ENCODE measurements at places on chromosomes 3 and 15.

DNA sequence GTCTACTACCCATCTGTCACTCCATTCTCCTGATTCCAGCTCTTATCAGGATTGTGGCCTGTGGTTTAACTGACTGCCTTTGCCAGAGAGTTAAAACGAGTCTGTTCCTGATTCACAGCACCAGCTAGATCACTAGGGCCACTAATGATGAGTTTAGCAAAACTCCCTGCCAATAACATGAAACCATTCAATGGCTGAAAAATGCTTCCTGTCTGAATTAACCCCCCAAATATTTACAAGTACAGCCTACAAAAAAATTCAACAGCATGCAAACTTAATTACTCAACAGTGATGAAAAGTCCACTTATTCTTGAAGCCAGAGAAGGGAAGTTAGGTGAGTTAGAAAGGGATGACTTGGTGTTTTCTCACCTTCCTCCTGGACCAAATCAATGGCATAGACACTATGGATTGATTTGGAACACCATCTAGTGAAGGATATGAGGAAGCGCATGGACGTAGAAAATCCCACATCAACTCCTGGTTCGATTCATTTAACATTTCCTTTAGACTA lies 141.4 kb downstream of the TGFBR2 start:
- peak; percentile 4 for DNase-seq

GRCh38 chr3:194184265-194184751 lies 48.4 kb downstream of the HES1 start:
- peak; percentile 74 for DNase-seq

GRCh38 chr3:107128946-107129345 lies 248.3 kb upstream of the CCDC54 start:
- no peak for DNase-seq

- DNase-seq: no peak
Observed at GRCh38 chr3:27049792-27050191, 319.4 kb downstream of the NEK10 start.

DNA sequence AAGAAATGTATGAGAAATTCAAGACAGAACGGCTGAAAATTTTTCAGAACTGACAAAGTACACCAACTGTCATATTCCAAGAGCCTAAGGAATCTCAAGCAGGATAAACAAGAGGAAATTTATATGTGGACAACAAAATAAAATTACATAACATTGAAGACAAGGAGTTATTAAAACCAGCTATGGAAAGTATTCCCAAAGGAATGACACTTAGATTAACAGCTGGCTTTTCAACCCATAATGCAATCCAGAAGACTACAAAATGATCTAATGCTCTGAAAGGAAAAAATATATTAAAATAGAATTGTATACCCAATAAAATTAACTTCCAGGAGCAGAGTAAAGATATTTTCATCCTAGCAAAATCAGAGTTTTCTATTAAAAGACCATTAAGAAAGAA lies 132.2 kb upstream of the BNIP2 start:
- no peak for DNase-seq

DNA sequence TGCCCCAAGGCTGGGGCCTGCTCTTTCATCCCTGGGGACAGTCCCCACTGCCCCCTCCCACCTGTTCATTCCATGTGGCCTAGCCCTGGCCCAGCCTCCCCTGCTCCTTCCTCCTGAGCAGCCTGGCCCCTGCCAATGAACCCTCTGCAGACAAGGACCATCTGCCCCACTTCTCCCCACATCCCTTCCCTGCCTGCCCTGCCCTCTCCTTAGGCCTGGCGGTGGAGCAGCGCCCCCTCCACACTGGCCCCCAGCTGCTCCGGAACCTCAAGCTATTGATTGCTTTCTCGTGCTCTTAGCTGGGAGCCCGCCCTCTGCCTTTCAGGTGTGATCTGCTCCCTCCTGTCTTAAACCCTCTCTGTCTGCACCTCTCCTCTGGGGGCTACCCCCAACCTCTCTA lies 8.0 kb downstream of the PLXNA1 start:
- DNase-seq: no peak

GRCh38 chr3:55691141-55691540 lies 204.0 kb upstream of the WNT5A start:
- DNase-seq: no peak

DNA sequence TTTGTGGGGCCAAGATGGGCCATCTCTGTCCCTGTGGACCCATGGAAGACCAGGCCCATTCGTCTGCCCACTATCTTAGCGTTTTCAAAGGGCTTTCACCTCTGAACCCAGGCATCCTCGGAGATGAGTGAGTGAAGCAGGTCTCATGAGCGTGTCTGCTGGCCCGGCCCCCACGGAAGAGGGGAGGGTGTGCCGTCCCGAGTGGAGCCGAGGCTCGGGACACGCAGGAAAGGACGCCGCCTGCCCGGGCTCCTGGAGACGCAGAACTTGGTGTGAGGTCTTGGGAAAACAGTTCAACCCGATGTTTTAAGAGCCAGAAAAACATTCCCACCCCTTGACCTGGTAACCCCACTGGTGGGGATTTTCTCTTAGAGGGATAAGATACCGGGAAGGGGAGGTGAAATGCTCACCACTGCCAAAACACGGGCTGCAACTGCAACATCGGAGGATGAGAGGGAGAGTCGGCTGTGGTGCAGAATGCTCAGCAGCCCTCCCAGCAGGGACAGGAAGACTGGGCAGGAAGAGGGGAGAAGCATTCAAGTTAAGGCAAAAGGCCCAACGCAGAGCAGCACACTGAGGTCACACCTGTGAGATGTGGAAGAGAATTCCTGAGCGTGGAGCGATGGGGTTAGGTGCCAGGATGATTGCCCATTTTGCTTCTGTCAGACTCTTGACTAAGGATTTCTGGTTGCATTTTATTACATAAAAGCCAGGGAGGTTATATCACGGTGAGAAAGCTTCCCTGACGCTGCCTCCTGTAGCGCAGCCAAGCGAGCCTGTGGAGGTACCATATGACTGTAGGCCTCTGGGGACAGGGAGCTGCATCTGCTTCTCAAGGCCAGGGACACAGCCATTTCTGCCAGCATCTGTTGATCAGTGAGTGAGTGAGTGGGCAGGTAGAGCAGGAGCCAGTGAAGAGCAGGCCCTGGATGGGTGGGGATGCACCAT lies 14.1 kb upstream of the STAB1 start:
- DNase-seq: no peak

DNA sequence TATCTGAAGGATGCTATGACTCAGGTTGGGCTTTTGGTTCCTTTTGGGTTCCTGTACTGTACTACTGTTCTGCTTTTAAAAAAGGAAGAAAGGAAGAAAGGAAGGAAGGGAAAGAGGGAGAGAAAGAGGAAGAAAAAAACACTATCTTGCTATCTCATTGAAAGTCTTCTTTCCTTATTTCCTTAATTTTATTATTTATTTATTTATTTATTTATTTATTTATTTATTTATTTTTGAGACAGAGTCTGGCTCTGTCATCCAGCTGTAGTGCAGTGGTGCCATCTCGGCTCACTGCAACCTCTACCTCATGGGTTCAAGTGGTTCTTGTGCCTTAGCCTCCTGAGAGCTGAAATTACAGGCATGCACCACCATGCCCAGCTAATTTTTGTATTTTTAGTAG lies 198.9 kb upstream of the SOX2 start:
- DNase-seq: no peak

GRCh38 chr15:58451826-58452225 lies 20.0 kb downstream of the LIPC start:
- DNase-seq: no peak

DNA sequence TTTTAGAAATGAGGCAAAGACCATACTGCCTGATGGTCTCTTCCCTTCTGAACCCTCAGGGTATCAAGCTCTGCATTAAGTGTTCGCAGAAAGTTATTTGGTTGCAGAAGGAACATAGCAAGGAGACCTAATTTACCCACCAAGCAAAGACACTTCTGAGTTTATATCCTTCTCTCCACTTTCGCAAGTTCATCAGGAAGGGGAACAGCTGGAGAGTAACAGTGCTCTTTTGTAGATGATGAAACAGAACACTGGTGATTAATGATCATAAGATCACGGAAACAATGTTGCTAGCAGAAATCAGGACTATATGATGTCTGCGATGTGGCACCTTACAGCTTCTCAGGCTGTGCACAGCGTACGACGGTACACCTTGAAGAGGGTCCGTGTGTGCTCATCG lies 62.1 kb downstream of the NCEH1 start:
- no peak for DNase-seq

DNA sequence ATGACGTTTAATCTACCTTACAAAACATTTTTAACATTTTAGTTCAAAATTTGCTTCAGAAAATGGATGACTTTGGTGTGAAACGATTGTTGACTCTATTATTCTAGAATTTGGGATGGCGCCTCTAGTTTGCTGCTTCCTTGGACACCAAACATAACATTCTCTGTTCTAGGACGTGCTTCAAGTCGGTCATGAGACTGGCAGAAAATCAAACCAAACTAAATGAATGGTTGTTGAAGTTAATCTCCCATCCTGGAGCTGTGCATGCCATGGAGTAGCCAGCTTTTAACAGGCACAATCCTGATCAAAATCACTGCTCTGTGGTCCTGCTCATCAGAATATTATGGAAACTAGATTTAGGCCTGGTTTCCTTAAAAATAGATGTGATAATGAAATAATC lies 9.6 kb upstream of the LRRFIP2 start:
- DNase-seq: no peak

DNA sequence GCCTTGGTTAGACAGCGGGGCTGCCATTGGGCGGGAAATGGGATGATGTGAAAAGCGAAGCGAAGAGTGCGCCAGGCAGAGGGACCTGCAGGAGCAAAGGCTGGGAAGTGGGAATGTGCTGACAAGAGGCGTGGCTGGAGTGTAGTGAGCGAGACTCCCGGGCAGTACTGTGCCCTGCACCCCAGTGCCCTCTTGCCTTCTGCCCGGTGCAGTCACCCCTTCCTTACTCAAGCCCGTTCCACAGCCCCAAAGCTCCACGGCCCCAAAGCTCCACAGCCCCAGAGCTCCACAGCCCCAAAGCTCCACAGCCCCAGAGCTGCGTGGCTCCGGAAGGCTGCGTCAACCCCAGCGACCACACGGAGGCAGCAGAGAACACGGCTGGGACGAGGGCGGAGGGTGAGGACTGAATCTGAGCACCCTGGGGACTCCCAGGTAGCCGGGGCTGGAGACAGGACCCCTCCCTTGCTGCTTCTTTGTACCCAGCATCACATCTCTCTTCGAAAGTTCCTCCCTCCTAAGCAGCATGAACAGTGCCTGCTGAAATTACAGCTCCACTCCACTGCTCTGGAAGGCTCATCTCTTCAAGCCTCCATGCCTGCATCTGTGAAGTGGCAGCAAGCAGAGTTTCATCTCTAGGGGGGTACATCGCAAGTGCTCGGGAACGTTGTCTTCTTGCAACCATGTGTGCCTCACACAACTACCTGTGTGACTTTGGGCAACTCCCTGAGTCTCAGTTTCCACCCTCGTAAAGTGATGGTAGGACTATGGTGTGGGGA lies 108.9 kb downstream of the FBLN2 start:
- DNase-seq: peak; percentile 30

GRCh38 chr3:39121621-39122020 lies 14.1 kb downstream of the TTC21A start:
- no peak for DNase-seq

- DNase-seq: no peak
Observed at GRCh38 chr3:22399566-22399965, 648.6 kb upstream of the ZNF385D start.

DNA sequence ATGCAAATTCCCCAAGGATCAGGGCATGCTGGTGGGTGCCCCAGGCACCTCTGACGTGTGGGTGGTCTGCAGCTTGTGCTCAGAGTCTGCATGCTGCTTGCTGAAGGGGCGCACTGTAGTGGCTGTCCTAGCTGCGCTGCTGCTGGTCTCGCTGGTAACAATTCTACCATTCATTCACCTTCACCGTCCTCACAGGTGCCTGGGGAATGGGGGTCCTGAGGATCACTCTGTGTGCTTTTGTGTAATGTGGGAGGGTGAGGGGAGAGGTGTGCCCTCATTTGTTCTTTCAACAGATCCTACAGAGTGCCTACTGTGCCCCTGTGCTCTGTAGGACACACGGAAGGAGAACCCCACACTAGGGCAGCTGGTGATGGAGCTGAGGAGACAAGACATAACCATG lies 2.1 kb upstream of the ITGA11 start:
- no peak for DNase-seq

Measured in NCI-H345 (cell line).